ENCODE measurements at places on chromosomes 12 and 14.

DNA sequence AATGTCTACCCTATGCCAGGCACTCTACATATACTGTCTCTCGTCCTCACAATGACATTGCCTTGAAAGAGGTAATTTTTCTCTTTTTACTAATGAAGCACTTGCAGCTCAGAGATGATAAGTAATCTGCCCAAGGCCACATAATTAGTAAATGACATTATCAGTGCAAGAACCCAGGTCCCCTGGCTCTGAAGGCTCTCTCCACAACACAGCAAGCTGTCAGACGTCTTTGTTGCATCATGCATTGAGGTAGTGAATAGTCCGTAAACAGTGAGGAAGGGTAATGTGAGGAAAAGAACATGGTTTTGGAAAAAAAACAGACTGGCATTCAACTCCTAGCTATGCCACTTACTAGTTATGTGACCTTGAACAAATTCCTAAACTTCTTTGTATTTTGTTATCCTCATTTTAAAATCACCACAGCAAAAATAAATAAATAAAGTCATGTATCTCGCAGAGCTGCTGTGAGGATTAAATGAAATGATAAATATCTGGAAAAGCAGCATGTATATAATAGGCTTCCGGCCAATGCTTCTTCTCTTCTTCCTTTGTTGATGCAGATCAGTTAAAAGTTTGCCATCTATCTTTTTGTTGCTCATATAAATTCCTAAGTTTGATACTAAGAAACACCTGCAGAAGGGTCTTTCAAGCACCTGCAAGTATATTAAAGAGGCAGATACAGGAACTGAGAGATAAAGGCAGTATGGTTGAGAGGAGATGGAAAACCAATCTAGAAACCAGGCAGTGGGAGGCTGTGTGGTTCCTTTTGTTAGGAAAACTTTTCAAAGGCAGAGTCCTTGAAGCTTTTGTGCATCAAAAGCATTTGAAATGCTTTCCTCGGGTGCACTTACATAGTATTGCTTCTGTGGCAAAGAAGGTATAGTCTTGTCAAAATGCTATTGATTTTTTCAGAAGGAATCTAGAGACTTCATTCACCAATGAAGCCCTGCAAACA is 82.8 kb downstream of the BTG1 start:
- DNase-seq, result no peak

GRCh38 chr12:57195611-57196371 is 20.8 kb upstream of the NXPH4 start:
- no peak for DNase-seq

- DNase-seq, result no peak
These were observed 6.7 kb upstream of the MON2 start for GRCh38 chr12:62459976-62460375.

GRCh38 chr12:124033859-124034258 is 60.8 kb downstream of the ZNF664 start:
- no peak for DNase-seq

GRCh38 chr12:50224026-50224692 is 57.0 kb upstream of the CERS5 start:
- no peak for DNase-seq

GRCh38 chr12:51883295-51883694 is 4.6 kb upstream of the ANKRD33 start:
- no peak for DNase-seq

DNA sequence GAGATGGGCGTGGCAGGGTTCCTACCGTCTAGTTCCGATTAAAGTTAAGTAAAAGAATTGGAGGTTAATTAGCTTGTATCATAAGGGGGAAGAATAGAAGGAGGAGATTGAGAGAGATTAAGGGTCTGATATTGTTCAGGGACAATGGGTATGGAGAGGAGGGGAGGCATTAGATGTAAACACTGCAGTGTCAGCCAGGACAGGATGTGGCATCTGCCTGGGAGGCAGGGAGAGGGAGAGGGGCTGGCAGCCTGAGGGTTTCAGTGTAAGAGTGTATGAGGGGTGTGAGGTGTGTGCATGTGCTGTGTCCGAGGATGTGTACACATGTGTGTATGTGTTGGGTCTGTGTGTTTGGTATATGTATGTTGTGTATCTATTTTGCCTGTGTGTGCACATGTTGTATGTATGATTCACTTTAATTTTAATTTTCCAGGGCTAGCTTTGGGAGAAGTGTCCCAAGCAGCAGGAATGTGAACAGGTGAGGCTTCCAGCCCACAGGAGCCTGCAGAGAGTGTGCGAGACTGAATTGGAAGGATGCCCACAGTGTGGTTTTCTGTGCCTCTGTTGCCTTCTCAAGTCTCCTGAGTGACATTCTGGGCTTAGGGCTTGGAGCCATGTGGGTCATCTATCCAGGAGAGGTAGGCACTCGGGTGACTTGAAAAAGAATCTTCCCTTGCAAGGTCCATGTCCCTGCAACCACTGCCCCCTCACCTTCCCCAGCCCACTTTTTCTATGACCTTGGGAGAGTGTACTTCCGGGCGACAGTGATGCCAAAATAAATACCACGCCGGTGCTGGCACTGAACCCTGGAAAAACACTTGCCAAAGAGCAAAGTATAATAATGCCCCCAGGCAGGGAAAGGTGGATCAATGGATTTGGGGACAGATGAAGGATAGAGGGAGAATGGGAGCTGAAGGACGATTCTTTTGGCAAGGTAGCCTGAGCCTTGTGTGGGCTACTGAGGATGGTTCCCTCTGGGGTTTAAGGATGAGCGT is 36.8 kb upstream of the DCD start:
- DNase-seq, result peak; percentile 53

GRCh38 chr14:62947301-62947700 is 98.0 kb downstream of the KCNH5 start:
- DNase-seq, result peak; percentile 11

GRCh38 chr14:100733152-100733850 is 6.6 kb downstream of the DLK1 start:
- DNase-seq, result peak; percentile 51

DNA sequence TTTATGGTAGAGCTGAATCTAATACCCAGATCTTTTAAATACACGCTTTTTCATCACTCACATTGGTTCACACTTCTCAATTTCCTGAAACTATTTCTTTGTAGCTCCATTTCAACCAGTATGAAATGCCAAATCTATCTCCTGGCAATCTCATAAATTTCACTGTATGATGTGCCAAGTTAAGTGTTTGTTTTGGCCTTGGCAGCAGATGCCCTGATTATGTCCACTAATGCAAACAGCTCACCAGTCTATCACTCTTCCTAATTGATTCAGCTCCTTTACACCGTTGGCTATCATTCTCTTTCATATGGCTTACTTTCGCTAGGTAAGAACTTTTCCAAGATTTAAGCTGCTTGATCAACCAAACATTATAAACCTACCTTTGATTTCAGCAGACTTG is 58.6 kb downstream of the ZFC3H1 start:
- no peak for DNase-seq

GRCh38 chr14:96994999-96995398 is 197.8 kb downstream of the VRK1 start:
- no peak for DNase-seq

DNA sequence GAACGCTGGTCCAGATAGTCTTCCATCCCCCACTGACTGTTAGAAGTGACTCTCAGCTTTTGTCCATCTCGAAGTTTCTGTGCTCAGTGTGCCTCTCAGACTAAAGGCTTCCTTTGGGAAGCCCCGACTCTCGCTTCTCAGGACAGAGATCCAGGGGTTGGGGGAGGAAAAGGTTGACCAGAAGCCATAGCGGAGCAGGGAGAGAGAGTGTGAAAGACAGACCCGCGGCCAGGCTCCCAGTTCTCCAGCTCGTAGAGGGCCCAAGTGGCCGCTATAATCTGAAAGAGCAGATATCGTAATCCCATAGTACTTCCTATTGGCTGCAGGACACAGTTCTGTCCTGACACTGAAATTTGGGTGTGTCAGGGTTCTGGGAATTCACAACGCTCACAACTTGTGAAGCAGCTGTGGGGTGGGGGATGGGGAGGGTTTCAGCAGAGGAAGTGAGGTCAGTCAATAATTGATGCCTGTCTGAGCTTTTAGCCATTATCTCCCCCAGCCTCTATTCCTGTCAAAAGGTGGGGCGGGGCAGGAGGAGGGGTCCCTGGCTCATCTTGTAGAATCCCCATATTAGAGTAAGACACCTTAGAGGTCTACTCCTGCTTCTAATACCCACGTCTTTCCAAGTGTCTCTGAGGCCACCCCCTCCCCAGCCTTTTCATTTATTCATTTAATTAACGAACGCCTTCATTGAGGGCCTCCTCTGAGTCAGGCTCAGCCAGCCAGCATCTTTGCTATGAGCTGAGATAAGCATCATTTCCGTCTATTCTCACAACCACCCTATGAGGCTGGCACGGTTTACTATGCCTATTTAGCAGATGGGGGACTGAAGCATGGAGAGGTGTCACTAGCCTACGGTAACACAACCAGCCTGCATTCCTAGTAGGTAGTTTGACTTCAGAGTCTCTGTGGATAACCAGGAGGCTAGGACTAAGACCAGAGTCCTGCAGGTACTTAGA is 1.6 kb upstream of the ACVRL1 start:
- no peak for DNase-seq

DNA sequence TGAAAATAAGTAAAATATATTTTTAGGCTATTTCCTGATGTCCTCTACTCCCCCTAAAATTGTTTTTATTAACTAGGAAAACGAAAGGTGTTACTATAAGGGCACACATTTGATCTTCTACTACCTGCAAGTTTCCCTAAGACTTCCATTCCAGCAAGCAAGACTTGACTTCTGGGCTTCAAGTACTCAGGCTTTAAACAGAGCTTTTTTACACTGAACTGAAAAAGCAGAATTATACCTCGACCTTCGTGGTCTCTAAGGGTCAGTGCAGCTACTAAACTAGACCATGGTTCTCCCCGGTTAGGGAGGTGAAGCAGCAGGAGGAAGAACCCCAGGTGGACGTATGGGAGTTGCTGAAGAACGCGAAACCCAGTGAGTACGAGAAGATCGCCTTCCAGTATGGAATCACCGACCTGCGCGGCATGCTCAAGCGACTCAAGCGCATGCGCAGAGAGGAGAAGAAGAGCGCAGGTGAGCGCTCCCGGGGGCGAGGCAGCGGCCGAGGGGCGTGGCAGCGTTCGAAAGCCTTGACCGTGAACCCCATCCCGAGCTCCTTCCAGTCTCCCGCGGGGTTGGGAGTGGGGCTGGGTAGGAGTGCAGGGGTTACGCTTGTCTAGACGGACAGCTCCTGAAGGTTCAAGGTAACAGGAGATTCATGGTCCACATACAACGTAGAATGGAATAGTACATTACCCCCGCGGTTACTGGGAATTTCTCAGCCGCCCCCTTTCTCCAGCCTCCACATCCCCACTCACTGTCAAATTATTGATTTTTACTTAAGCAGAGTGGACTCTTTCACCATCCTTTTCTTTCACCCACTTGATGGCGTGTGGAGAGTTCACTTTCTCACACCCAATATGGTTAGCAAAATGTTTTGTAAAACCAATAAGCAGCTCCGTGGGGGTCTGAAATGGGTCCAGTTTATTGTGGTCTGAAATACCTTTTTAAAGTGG is 47.6 kb downstream of the MYBPC1 start:
- DNase-seq, result peak; percentile 85

DNA sequence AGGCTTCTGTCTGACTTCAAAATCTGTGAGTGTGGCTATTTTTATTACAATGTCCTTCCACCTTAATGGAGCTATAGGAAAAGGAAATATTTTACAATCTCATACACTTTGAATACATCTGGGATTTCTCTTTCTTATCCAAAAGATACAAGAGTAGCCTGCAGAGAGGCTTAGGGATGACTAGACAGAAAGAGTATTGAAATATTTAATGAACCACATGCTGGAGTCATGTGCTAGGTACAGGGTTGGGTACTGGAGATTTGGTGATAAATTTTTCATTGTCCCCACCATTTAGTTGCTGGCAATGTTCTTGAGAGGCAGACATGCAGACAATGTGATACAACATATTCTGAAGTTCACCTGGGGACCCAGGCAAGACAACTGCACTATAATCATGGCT is 126.0 kb downstream of the PPFIA2 start:
- DNase-seq, result no peak

GRCh38 chr12:119375075-119375882 is 40.8 kb downstream of the CCDC60 start:
- no peak for DNase-seq

DNA sequence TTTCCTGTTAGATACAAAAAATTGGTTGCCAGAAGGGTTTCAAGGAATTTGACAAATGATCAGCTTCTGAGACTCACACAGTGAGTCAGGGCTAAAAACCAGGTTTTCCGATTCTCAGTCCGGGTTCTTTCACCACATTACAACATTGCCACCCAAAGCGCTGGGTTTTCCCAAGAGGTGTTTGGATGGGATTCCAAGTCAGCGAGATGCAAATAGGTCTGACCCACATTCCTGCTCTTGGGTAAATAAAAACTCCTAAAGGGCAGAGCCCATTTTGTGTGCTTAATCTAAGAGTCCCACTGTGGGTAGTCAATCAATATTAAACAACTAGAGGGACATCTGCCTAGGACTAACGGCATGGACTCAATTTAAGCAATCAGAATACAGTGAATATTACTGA is 5.4 kb upstream of the RIC8B start:
- DNase-seq, result no peak

DNA sequence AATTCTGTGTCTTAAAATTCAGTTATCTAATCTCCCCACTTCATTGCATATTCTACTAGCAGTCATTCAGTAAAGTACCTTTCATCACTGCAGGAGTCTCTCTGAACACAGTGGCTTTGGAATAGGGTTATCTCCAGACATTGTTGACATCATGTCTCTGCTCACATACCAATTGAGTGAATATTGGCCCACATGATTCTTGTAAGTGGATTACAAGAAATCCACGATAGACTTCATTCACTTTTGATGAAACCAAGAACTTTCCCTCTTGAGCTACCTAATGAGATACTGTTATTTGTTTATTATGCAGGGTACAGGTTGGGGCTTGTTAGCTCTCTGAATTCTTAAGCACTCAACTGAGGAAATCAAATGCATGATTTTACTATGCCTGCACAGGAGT is 284.9 kb downstream of the RAD51B start:
- DNase-seq, result no peak
